ENCODE measurements at places on chromosomes 4 and X.

DNA sequence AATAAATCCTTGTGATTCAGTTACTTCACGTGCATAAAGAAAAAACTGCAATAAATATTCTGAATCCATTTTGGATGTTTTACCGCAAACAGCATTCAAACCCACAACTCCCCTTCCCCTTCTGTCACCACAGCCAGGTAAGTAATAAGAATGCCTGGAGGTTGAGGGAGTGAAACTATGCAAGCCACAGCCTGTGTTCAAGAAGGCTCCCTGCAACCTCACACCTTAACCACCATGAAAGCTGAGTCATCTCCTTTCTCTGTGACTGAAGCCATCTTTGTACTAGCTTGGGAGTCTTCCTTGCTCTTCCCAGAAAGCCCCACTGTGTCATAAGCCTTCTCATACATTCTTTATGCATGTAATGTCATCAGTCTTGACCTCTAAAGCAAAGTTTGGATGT lies 297.0 kb upstream of the PUDP start:
- no peak for DNase-seq

DNA sequence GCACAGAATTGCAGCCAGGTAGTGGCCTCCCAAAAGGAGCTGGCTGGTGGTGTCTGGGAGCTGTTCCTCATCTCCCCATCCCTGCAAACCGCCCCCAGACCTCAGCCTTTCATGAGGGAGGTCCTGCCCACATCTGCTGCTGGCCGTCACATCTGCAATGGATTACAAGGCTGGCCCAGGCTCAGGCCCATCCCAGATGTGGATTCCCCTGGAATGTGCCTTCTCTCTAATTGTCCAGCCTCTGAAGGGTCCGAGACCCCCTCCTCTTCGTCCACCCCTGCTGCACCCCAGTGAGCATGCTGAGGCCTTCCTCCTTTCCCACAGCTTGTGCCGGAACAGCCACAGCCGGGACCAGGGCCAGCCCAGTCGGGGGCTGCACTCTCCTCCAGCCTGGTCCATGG lies 115.0 kb upstream of the NALF2 start:
- DNase-seq = no peak

DNA sequence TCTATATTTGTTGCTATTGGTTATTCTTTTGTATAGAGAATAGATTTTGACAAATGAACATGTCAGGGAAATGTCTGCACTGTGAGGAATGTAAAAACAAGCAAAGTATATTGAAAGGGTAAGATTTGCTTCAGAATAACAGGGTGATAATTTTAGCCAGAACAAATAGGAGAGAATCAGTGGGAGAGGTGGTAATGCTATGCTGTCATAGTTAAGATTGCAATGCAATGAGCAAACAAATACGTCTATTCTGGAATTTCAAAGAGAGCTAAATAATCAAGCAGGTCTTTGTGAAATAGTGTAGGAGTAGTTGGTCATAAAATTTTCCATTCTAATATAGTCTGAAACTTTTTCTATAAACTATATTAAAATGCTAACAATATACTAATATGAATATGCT lies 1478.4 kb downstream of the TECRL start:
- no peak for DNase-seq

DNA sequence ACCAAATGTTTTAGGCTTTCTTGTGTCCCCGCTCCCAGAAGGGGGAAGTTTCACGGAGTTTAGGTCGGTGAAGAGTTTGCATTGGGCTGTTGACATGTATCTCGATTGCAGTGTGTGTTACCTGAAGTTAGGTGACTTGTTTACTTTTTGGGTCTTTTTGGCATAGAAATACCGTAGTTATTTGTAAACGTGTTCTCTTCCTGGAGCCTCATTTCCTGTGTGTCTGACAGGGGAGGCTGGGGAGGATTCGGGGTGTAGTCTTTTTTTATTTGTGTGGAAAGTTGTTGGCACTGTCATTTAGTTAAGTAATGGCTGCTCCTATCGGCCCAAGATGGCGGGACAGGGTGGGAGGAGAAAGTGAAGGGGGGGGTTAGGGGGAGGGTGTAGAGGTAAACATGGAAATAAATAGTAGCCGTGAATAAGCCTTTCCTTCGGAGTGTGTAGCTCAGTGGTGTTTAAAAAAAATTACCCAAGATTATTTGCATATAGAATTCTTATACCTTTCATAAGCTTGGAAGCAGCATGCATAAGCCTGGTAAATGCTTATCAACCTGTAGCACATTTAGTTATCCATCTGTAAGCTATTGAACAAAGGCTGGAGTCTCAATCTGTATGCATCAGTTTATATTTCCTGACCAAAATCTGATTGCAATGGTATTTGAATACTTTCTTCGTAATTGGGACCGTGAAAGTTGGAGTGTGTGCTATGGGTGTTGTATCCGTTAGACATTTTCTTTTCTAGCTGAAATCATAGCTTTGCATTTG lies 1.6 kb downstream of the KDM6A start:
- peak; percentile 65 for DNase-seq

DNA sequence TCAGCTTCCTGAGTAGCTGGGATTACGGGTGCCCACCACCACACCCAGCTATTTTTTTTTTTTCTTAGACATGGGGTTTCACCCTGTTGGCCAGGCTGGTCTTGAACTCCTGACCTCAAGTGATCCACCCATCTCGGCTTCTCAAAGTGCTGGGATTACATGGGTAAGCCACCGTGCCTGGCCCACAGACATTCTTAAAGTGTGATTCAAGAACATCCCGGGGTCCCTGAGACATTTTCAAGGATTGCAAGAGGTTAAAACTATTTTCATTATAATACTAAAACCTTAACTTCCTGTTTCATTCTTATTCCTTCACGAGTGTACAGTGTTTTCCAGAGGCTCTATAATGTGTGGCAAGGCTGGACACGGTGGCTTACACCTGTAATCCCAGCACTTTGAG lies 318.7 kb downstream of the CAMK2D start:
- DNase-seq = no peak

- DNase-seq = peak; percentile 39
Observed at GRCh38 chrX:153460826-153461225, 9.6 kb downstream of the HAUS7 start.

DNA sequence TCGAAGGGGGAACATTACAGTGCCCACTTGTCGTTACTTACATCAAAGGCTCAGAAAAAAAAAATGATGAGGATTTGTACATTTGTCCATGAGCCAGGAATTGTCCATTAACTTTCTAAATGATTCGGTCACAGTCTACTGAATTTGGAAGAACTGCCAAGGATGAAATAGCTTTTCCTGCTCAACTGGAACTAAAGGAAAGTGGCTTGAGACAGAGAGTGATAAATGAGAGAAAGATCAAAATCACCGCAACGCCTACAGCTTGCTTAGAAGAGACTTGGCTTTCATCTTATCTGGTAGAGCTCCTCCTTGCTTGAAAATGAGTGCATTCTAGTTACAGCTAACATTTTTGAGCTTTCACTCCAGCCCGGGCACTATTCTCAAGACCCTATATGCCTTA lies 55.5 kb upstream of the ADGRG2 start:
- no peak for DNase-seq

DNA sequence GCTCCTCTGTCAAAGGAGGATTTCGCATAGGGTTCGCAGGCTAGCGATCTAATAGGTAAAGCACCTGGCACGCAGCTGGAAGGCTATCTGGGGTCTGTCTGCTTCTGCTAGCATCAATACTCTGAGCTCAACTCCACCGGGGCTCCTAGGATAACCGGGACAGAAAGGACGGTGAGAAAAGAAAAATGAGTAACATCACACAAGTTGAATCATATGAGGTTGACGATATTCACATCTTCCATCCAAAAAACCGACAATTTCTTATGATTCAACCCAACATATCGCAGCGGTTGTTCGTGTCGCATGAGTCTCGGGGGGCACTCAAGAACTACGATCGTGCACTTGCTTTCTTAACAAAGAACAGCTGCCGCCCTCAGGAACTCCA lies 1.8 kb downstream of the PROM1 start:
- DNase-seq = no peak

DNA sequence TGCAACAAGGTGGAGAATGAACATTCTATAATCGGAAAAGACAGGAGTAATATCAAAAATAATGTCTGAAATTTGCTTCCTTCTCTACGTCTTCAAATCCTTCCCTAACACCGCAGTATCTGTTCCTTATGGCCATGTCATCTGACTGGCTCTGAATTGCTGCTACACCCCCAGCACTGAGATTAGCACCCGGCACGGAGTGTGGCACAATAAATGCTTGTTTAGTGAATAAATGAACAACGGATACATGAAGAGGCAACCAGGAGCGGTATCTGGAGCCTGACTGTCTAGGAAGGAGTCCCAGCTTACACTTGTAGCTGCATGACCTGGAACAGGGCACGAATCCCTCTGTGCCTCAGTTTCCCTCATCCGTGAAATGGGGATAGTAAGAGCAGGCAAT lies 164.3 kb downstream of the AFAP1 start:
- no peak for DNase-seq

DNA sequence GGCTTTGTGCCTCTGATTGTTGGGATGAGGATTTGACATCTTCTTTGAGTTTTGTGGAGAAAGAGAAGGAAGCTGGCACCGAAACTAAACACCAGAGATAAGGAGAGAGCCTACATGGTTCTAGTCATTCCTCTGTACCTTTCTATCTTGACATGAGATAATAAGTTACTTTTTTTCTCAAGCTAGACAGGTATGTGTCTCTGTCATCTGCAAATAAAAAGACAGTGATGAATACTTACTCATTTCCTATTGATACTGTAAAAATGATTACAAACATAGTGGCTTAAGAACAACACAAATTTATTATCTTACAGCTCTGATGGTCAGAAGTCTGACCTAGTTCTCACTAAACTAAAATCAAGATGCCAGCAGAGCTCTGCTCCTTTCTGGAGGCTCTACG lies 1391.2 kb downstream of the STIM2 start:
- no peak for DNase-seq

- DNase-seq = peak; percentile 72
Observed at GRCh38 chrX:46792810-46793188, 33.9 kb upstream of the SLC9A7 start.

DNA sequence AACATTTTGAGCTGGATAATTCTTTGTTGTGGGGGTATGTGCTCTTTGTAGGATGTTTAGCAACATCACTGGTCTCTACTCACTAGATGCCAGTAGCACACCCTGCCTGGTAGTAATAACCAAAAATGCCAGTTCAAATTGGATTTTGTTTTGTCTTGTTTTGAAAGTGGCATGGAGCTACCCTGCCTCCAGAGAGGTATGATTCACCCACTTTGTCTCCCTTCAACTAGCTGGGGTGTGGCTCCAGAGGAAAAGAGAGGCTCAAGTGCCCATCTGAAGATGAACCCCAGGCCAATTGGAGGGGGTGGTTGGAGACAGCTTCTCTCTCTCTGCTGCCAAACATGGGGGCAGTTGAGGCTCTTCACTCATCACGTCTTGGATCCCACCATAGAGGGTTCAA lies 34.5 kb downstream of the NIPAL1 start:
- no peak for DNase-seq

GRCh38 chr4:62320612-62321011 lies 1120.5 kb downstream of the ADGRL3 start:
- DNase-seq = no peak

GRCh38 chr4:81491943-81492342 lies 20.2 kb upstream of the RASGEF1B start:
- peak; percentile 89 for DNase-seq

DNA sequence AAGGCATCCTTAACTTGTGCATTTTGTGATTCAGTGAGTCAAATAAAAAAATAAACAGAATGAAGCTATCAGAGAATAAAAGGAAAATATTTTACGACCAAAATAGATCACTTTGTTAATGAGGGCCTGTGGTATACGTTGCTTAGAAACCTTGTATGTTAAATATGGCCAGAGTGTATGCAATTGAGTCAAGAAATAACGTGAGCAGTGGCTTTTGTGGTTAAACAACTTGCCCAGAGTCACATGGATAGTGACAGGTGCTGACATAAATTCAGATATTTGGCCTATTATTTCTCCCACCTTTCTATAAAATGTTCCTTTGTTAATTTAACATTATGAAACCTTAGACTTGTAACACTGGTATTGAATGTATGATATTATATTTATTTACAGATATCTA lies 393.4 kb downstream of the PABPC4L start:
- peak; percentile 59 for DNase-seq

DNA sequence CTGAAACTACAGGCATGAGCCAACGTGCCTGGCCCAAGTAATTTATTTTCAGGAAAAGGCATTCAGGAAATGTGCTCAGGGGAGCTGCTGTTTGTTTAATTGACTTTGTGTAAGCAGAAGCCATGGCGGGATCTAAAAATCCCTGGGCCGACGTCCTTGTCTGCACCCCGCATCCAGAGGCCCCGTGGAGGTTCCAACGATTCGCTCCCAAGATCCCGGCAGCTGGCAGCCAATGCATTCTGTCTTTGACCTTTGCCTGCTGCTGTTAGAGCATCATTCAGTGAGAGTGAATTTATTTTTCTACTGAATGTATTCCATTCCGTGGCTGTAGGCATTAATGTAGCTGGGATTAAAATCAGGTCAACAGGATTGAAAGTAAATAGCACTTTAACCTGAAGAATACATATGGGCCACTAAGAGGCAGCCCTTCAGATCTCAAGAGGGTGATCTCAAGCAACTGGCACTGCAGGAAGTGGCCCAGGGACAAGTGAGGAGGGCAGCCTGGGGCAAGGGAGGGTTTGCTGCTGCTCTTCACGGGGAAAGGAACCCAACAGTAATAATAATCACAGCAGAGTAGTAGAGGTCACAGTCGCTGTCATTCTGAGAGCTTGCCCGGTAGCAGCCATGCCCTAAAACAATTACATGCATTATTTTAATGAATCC lies 75.2 kb downstream of the PSAPL1 start:
- no peak for DNase-seq

DNA sequence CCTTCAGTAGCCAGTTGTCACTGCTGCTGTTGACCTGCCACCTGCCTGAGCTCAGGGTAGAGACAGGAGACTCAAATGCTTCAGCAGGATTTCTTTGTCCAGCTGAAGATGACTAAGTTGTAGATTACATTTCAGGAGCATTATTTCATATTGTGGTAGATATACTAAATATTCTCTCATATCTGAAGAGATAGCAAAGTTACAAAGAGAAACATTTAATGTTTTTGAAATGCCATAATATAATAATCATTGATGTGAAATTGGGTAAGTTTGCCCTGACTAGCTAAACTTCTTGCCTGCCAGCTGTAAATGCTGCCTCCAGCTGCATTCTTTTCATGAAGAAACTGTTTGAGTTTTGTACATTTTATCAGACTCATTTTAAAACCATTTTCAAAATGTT lies 247.6 kb upstream of the CNKSR2 start:
- DNase-seq = no peak

- DNase-seq = no peak
Observed at GRCh38 chr4:108988464-108989195, 225.8 kb upstream of the ETNPPL start.

- no peak for DNase-seq
Observed at GRCh38 chr4:36290641-36291040, 9.2 kb downstream of the DTHD1 start.

- no peak for DNase-seq
Observed at GRCh38 chr4:52431410-52431809, 227.7 kb downstream of the USP46 start.

DNA sequence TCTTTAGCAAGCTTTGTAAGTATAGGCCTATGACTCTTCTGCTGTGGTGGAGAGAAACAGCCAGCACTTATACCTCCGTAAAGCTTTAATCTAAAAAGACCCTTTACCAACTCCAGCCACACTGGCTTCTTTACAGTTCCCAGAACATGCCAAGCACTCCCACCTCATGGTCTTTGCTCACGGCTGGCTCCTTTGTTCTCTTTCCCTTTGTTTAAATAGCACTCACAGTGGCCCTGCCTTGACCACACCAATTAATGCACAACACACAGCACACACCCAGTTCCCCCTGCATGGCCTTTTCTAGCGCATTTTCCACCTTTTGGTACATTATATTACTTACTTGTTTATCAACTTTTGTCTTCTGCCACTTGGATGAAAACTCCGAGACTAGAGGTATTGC lies 18.9 kb downstream of the PPID start:
- no peak for DNase-seq

GRCh38 chr4:23887989-23888388 lies 1.9 kb downstream of the PPARGC1A start:
- no peak for DNase-seq
